HT-29 (cell line): ENCODE measurements at places on chromosomes 11 and 22.
A peak's percentile ranks its signal among the peaks of the same experiment; 100 is the strongest.

DNA sequence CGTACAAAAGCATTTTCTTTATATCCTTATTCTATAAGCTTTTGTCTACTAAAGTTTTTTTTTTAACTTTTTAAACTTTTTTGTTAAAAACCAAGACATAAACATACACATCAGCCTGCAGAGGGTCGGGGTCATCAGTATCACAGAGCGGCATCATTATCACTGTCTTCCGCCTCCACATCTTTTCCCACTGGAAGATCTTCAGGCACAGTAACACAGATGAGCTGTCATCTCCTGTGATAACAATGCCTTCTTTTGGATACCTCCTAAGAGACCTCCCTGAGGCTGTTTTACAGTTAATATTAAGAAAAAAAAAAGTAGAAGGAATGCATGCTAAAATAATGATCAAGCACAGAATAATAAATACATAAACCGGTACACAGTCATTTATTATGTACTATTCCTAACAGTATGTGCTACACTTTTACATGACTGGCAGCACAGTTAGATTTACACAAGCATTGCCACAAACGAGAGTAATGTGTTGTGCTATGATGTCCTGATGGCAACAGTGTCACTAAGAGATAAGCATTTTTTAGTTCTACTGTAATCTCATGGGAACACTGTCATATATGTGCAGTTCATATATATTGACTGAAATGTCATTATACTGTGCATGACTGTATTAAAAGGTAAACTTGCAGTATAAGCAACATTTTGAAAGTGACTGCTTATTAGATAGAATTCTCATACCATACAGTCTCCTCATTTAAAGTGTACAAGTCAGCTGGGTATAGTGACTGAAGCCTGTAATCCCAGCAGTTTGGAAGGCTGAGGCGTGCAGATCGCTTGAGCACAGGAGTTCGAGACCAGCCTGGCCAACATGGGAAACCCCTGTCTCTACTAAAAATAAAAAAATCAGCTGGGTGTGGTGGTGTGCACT lies 58.6 kb downstream of the KDM2A start:
- DNase-seq, result no peak

DNA sequence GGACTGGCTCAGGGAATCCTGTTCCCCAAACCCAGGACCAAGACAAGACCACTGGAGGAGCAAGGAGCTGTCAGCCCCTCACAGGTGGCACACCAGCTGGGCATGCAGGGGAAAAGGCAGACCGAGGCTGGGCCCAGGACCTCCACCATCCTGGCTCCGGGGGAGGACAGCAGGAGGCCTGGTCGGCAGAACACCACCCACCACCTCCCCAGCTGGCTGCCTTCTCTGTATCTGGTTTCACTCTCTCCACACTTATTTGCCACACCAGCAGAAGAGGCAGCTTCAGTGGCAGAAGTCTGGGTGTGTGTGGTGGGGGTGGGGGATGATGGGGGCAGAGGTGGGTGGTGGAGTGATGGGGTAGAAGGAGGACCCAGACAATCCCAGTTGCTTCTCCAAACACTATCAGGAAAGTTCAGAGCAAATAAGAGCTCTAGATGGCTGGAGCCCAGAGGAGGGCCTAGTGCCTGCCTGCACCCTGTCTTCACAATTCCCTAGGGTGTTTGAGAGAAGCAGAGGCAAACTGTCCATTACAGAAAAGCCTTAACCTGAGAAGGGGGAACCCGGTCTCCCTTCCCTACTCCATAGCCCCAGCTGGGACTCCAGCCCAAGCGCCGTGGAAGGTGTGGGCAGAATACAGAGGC lies 51.9 kb upstream of the CDON start:
- no peak for DNase-seq

DNA sequence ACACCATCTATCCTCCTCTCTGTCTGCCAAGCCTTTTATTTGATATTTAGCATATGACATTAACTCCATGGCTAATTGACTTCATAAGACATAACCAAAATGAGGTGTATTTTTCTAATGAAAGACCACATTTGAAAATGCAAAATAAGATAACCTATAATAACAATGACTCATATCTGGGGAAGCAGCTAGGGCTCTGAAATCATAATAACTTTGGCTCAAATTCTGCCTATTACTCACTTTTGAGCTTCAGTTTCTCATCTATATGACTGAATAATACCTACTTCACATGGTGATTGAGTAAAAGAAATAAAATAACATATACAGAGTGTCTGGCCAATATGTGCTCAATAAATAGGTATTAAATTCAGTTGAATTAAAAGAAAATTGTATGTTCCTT lies 1419.8 kb upstream of the TENM4 start:
- no peak for DNase-seq

GRCh38 chr11:130631119-130631518 lies 182.7 kb downstream of the ADAMTS15 start:
- no peak for DNase-seq

GRCh38 chr22:32058656-32059260 lies 15.7 kb downstream of the SLC5A1 start:
- no peak for DNase-seq

GRCh38 chr11:22666325-22666687 lies at the start of gene GAS2:
Gene GAS2 (plus strand): TSS chr11:22666611. CDS start chr11:22674870, 8,259 bp downstream.
- DNase-seq, result no peak

- DNase-seq, result peak; percentile 78
These were observed 26.5 kb downstream of the ABTB2 start for GRCh38 chr11:34331329-34331728.

GRCh38 chr11:2737866-2738265 lies 38.1 kb upstream of the KCNQ1OT1 start:
- DNase-seq, result no peak

DNA sequence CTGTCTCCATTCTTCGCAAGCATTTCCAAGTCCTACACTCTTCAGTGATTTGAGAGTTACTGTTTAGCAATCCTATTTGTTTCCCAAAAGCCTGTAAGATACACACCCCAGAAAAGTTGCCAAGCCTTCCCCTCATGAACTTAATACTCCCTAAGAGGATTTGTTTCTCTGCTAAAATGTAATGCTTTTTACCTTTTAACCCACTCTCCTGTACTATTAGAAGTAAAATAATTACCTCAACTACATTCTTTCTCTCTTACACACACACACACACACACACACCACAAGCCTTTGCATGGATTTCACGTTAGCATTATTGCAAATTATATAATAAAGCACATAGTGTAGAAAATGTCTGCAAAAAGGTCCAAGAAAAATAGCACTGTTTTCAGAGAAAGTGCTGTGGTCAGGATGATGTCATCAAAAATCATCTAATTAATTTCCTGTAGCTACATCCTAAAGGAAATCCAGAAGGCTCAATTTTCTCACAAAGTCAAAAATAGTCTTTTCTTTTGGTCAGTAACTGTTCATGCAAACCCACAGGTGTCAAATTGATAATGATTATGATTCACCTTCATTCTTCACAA lies 364.1 kb upstream of the PITPNB start:
- no peak for DNase-seq

DNA sequence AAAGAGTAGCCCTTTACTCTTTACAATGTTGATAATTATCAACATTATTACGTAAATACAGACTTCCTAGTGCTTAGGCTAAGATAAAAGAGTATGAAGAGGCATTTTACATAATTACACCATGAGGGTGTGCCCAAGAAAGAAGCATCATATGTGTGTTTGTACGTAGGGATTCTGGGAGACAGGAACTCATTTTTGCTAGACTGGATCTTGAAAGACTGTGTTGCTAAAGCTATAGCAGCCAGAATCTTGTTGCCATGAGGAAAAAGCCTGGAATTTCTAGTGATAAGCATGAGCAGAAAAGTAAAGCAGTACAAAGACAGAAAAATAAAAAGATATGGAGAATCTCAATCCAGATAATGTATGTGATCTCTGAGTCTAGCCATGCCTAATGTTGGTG lies 72.1 kb downstream of the JRKL start:
- no peak for DNase-seq

DNA sequence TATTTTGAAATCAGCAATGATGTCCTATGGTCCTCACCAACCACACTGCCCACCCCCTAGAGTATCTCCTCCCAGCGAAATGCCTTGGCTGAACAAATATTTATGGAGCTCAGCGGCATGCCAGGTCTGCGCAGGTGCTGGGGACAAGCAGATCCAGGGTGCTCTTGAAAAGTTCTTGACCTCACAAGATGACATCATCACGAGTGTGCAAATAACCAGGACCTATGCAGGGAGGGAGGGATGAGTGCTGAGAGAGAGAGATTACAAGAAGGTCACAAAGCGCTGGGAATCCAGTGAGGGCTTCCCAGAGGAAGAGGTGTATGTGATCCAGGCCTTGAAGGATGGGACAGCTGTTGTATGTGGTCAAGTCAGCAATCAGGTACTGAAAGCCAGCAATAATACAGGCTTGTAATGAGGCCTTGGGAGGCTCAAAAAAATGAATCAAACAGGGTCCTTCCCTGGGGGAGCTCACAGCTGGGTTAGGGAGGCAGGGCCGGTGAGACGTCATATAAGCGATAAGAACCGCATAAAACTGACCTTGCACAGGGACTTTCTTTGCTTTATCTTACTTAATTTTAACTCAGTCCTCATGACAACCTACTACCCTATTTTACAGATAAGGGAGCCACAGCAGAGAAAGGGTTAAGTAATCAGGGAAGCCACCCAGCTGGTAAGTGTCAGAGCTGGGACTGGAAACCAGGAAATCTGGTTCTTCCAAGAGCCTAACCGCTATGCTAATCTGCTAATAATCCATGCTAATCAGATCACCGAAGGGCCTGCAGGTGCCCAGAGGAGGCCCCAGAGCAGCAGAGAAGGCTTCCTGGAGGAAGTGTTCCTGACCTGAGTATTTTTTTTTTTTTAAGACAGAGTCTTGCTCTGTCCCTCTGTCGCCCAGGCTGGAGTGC lies 8.2 kb downstream of the ARRB1 start:
- peak; percentile 93 for DNase-seq

DNA sequence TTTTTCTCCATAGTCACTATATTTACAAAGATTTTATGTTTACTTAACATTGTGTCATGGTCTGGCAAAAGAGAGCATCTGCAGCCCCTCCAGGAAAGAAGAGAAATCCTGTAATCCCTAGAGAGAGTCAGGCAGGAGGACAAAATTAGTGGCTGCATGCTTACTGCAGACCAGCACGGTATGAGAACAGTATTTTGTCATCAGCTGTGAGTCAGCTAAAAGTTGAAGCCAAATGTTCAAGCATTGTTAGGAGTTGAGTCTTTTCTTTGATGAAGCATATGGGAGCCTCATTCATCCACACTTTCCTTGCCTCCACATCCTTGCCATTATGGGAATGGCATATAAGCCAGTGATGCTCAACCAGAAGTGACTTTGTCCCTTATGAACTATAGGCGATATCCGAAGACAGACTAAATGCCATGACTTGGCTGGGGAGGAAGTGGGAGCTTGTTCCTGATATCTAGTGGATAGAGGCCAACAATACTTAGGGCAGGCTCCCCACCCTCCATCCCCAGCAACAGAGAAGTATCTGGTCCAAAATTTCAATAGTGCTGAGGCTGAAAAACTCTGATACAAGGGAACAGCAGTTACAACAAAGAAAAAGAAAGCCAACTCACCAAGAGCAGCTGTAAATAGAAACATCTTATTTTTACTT lies 112.0 kb upstream of the OR5AK2 start:
- DNase-seq, result no peak

- DNase-seq, result no peak
These were observed 32.9 kb downstream of the MEI1 start for GRCh38 chr22:41732096-41732772.

GRCh38 chr11:126660321-126660720 lies 304.8 kb downstream of the ST3GAL4 start:
- no peak for DNase-seq

- no peak for DNase-seq
These were observed 628 bp downstream of the PSMC3 start for GRCh38 chr11:47425611-47426010.

GRCh38 chr22:35367331-35367886 lies 13.5 kb upstream of the HMOX1 start:
- no peak for DNase-seq

DNA sequence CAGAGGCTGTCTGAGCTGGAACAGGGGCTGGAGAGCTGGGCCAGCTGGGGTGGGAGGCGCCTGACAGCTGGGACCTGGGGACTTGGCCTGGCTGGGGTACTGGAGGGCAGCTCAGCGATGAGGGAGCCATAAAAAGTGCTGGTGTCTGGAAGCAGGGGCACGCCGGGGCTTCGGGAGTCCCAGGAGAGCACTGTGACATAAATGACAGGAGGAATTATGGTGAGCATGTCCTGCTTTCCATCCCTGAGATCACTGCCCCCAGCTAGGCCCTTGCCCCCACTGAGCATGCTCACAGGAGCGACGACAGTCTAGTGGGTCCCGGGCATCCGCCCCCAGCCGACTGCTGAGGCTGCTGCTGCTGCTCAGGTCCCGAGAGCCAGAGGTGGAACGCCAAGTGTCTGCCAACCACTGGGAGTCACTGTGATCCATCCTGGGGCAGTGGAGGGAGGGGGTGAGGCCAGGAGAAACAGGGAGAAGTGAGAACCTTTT lies 6.2 kb downstream of the ROBO4 start:
- no peak for DNase-seq

- DNase-seq, result no peak
These were observed 548 bp downstream of the FDXACB1 start for GRCh38 chr11:111878385-111878848.

DNA sequence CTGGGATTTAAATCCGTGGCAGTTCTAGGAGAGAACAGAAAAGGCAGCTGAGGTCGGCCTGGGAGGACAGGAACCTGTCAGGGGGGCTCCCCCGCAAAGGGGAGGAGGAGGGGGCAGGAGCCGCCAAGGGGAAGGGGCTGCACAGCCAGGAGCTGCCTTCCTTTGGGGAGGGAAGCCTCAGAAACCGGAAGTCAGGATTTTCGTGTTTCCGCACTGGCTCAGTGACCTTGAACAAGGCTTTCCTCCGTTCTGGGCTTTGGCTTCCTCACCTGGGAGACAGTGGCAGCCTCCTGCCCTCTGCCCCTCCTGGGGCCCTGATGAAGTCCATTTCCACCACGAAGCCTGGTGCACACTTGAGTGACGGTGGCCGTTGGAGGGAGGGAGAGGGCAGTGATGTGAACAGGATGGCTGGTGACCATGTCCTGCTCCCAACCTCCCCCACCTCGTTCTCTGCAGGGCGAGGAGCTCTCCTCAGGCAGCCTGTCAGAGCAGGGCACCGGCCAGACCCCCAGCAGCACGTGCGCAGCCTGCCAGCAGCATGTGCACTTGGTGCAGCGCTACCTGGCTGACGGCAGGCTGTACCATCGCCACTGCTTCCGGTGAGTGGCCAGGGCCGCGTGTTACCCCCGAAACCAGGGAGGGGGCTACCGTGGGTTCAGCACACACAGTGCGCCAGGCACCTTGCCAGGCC lies 12.6 kb downstream of the MICALL1 start:
- DNase-seq, result no peak

- no peak for DNase-seq
These were observed 8.7 kb downstream of the SBF2 start for GRCh38 chr11:10285148-10285802.

DNA sequence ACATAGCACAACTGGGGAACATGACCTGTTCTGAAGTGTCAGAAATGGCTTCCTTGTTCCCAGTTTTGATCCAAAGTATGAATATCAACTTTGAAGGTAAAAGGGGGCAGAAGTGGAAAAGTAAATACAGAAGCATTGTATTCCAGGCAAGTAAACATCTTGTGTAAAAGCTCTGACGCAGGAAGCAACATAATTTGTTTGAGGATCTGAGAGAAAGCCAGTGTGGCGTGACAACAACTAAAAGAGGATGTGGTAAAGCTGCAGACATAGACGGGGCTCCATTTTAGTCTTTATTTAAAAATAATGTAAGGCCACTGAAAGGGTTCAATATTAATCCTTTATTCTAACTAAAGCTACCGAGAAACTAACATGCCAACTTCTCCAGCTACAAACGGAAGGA lies 310.2 kb downstream of the DLG2 start:
- DNase-seq, result no peak
